ENCODE measurements at places on chromosomes 13 and 19. TPM values are rescaled to one million over a fixed set of nuclear protein-coding genes. Genes with fewer than 3 reads are reported as not detected.

- DNase-seq, result no peak
These were observed 32.6 kb upstream of the MTIF3 start for GRCh38 chr13:27482983-27483382.

DNA sequence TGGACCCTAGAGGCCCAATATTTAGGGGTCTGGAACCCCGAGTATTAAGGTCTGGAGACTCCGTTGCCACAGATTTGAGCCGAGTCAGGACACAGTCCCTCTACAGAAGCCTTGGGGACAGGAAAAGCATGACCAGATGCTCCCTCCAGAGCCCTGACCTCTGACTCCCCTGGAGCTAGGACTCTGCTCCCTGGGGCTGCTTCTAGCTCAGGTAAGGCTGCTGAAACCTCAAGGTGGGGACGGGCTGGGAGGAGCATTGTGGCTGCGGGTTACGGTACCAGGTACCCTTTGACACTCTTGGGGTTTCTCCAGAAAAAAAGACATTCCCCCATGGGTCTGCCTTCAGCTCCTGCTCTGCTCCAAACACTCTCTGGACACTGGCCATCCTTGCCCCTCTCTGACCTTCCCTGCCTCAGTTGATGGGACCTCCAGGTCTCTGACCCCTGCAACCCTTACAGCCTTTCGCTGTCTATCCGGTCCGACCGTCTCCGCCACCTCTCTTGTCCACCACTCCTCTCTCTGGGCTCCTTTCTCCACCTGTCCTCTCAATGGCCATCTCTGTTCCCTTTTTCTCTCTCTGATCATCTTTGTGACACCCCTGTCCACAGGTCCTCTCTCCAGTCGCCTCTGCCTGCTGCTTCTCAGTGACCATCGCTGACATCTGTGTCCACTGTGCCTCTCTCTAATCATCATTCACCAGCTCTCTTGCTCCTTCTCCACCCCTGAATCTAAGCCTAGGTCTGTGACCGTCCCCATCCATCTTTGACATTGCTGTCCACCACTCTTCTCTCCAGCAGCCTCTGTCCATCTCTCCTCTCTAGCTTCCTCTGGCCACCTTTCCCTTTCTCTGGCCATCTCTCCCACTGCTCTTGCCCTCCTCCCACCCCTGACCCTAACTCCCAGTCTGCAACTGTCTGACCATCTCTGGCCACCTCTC, 1.4 kb downstream of the LRFN3 start:
- no peak for DNase-seq

- no peak for DNase-seq
These were observed 1.2 kb upstream of the CEACAM4 start for GRCh38 chr19:41627966-41628675.

- peak; percentile 73 for DNase-seq
These were observed 3.3 kb downstream of the CFD start for GRCh38 chr19:862581-863314.

The GPR12 gene
- total RNA-seq, result not detected

GRCh38 chr13:101838323-101838722, 385.8 kb downstream of the ITGBL1 start:
- DNase-seq, result no peak

DNA sequence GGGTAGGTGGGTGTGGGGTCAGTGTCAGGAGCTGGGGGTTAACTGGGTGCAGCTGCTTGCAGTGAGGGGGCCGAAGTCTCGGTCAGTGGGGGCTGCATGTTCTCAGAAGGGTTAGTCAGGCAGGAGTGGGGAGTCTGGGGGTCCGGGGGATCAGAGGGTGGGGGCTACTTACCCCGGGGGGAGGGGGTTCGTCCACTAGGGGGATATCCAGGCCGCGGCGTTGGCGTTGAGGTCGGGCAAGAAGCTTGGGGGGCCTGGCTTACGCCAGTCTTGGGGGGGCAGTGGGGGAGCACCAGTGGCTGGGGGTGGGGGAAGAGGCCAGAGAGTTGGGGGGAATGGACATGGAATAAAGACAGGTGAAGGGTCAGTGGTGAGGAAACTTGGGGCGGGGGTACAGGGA, 9.1 kb downstream of the KCNC3 start:
- DNase-seq, result no peak

DNA sequence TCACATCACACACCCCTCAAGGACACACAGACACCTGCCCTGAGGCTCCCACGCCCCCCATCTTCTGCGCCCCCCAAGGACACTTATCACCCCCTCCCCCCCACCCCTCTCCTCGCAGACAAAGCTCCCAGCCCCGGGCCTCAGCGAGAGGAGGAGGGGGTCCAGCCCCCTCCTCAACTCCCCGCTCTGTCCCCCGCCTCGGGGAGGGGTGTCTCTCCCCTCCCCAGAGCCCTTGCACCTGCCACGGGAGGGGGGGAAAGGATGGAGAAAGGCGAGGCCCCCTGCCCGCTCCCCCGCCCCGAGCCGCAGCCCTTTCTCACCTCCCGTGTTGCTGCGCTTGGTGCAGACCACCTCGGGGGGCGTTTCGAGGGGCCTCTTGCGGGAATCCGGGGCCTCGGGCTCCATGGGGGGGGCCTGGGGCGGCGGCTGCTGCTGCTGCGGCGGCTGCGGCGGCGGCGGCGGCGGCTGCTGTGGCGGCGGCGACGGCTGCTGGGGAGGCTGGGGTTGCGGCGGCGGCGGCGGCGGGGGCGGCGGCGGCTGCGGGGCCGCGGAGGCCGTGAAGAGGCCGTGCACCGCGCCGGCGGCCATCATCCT, 621 bp downstream of the NOVA2 start:
- DNase-seq, result no peak

DNA sequence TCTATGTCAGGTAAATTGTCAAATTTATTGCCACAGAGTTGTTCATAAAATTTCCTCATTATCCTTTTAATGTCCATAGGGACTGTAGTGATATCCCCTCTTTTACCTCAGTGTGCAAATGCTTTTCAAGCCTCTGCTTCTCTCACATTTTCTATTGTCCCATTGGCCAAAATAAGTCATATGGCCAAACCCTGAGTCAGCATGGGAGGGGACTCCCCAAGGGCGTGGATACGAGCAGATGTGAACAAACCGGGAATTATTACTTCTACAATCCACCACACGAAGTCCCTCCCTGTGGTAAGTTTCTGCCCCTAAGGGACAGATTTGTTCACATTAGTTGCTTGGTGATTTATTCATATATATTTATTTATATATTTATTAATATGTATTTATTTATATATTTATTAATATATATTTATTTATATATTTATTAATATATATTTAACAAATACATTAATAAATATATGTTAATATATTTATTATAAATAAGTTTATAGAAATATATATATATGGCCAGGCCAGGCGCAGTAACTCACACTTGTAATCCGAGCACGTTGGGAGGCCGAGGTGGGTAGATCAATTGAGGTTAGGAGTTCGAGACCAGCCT, 20.1 kb upstream of the CAMSAP3 start:
- DNase-seq, result no peak

GRCh38 chr19:50181121-50181520, 18.0 kb upstream of the IZUMO2 start:
- DNase-seq, result no peak

DNA sequence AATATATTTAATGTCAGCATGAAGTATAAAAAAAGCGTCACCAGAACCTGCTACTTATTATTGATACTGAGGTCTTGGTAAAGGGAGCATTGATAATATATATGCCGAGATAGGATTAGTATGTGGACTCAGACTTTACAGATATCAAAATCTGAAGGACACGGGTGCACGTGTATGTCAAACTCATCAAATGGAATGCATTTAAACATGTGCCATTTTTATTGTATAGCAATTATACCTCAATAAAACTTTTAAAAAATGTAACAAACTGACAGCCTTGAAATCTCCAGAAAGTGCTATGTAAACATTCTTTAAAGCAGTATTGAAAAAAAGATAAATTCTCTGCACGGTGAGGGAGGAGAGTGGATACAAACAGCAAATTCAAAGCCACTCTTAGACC, 157.9 kb downstream of the RNF17 start:
- no peak for DNase-seq

DNA sequence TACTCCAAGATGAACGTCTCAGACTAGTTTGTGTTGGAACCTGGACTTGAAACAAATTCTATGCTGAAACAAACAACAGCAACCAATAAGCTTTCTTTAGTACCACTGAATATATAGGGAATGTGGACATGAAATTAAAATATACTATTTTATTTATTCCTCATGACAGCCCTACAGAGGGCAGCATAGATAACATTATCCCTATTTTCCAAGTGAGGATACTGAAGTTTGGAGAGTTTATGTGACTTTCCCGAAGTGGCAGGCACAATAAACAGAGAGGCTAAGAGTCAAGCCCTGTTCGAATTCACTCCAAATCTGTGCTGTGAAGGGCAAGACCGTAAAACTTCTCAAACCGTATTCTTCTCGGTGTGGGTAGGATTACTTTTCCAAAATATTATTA, 509.9 kb upstream of the GPC6 start:
- DNase-seq, result no peak

The KIR3DL2 gene
- not detected for total RNA-seq

DNA sequence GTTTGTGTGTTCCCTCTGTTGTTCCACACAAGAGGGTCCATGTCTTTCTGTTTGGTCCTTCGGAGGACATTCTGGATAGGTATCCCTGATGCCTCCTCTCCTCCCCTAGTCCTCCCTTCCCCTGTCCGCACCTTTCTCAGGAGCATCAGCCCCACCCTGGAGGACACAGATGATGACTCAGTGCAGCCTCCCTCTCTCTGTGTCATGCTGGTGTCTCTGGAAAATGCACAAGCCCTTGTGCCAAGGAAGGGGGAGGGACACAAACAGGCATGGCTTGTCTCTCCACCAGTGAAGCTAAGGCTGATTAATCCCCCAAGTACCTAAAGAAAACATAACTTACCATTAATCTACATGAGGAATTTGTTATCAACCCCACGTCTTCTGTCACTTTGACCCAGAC, 16.2 kb upstream of the TNFRSF19 start:
- DNase-seq, result no peak

- no peak for DNase-seq
These were observed 1.9 kb upstream of the LINGO3 start for GRCh38 chr19:2309734-2310362.

The ARRDC5 gene
- 0.15 TPM for total RNA-seq

- no peak for DNase-seq
These were observed 733.7 kb upstream of the ATXN8OS start for GRCh38 chr13:69373747-69374425.

The DACH1 gene
- 1.5 TPM for total RNA-seq

- DNase-seq, result no peak
These were observed 265.3 kb downstream of the SLITRK6 start for GRCh38 chr13:85533911-85534310.

DNA sequence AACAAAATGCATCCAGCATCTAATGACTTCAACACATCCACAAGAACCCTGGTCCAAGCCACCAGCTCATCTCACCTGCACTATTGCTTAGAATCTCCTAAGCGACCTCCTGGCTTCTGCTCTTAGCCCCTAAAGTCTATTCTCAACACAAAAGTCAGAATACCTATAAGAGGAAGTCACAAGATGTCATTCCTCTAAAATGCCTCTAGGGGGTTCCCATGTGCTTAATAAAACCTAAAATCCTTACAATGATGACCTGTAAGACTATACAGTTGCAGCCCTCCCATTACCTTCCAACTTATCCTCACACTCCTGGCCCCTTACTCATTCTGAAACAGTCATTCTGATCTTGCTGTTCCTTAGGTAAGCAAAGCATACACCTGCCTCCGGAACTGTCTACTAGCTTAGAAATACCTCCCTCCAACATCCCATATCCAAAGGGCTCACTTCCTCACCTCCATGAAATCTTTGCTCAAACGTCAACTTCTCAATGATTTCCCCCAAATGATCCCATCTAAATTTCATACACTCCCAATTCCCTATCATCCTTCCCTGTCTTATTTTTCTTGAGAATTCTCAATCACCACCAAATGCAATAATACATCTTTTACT, 10.0 kb downstream of the ATP7B start:
- DNase-seq, result no peak

The CACNG6 gene
- total RNA-seq, result not detected

GRCh38 chr19:35977446-35978222, 17.4 kb upstream of the SDHAF1 start:
- no peak for DNase-seq

The ZNF264 gene
- total RNA-seq, result 12.1 TPM

The FRY gene
- 26.9 TPM for total RNA-seq

DNA sequence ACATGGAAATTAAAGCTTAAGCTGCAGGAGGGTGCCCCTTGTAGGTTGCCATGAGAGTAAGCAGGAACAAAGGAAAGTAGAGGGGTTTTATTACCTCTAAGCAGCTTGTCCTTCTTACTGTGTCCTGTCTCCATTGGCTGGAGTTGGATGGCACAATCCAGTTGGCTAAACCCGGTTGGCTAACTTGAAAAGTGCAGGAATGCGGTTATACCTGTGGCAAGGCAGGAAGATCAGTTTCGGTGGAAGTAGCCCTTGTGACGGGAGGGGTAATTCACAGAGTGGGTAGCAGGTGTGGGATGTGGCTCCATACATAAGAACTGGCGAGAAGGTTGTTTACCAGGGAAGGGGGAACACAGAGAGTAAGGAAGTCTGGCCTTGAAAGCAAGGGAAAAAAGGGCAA, 3.2 kb downstream of the ZNF726 start:
- DNase-seq, result no peak

GRCh38 chr13:56378566-56378965, 762.2 kb upstream of the PRR20A start:
- no peak for DNase-seq

The KIR2DL1 gene
- 0.18 TPM for total RNA-seq

The ZNF888 gene
- total RNA-seq, result 0.71 TPM

DNA sequence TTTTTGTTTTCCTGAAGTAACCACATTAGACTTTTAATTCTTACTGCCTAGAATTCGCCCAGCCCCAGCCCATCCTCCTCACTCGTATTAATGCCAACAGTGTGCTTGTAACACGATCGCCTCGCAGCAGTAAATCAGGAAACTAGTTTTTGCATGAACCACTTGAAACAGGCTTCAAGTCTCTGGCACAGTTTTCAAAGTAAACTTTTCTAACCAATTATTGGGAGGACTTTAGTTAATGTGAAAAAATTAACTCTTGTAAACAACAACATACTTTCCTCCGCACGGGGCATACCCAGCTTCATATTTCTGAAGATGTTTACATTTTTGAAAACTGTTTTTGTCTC, 39.2 kb downstream of the TNFRSF19 start:
- DNase-seq, result no peak

Measured in right lobe of liver (tissue), 6 donors.